ENCODE measurements at places on chromosomes 4 and X.

DNA sequence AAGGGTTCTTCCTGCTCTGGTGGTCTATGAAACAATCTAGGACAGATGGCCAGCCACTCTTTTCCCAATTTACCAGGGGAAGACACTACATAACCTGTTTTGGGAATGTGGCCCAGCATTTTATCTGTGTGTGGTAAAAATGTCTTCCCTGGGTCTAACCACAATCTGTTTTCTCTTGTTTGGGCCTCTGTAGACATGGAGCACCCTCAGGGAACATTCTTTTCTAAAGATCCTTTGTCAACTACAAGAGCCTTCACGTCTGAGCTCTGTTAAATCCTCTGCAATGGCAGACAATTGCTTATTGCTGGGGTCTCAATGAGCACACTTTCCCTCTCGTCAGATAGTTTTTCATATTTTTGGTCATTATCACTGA is 35.5 kb downstream of the PLAC1 start:
- no peak for DNase-seq

GRCh38 chr4:52658641-52659000 is 480 bp downstream of the USP46 start:
- peak; percentile 23 for DNase-seq

DNA sequence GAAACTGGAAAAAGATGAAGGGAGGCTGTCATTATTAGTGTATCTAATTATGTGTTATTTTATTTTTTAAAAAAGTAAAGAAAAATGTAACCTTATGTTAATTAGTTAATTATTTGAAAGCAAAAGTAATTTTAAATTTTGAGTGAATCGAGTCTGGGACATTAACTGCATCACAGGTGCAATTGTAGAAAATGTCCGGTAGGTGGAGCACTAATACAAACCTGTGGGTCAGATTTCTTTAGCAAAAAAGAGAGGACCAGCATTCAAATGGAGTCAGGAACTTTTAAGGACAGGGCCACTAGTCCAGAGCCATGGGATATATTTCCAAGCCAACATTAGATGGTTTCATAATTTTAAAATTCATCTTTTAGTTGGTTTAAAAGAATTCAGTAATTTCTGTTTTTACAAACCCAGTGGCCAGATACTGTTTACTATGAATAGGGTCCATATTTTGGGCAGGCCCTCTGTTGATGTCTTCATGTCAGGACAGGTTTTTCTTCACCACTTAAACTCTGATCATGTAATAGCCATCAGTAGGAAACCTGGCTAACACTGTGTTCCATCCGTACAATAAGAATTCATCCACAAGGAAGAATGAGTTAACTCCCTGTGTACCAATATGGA is 27.2 kb downstream of the BST1 start:
- DNase-seq, result peak; percentile 53

DNA sequence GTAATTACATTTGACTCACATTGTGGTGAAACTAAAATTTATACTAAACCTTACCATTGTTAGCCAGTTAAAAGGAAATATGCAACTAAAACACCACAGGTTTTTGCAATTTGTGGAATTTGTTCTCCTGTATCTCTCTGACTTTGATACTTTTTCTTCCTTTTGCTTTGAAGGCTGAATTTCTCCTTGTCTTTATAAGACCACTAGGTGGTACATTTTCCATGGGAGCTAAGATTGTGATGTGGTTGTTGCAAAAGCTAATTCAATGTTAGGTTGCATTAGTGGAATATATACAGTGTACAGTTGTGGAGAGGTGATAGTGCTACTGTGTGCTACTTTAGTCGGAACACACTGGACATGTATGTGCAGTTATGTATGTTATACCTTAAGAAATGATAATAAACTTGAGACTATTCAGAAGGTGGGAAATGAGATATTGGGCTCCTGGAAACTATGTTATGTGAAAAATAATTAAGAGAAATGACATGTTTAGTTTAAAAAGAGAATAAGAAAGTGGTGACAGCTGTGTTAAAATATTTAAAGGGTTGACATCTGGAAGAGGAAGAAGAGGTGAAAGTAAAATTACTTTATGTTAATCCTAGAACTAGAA is 70.3 kb downstream of the ARL9 start:
- DNase-seq, result peak; percentile 21

- DNase-seq, result no peak
These were observed 562.7 kb downstream of the PPARGC1A start for GRCh38 chr4:23327120-23327519.

GRCh38 chr4:31784558-31784957 is 1064.4 kb downstream of the PCDH7 start:
- no peak for DNase-seq

DNA sequence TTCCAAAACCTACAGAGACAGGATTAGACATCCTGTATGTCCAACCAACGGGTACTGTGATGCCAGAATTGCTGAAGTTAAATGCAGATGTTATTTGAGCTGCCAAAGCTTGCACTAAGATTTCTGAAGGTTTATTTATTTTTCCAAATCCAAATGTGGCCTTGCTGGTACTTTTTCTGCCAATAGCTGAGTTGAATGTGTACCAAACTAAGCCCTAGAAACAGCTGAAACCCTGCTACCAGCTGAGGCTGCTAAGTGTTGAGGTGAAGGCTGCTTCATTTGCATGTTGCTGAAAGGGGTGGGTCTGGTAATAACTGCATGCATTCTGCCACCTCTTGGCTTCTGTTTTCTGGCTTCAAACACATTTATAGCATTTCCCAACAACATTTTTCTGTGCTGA is 366.5 kb downstream of the FAT4 start:
- DNase-seq, result no peak

- no peak for DNase-seq
These were observed 34.4 kb upstream of the ARHGEF6 start for GRCh38 chrX:136814847-136815750.

GRCh38 chrX:11792461-11793421 is 34.7 kb downstream of the MSL3 start:
- DNase-seq, result no peak

DNA sequence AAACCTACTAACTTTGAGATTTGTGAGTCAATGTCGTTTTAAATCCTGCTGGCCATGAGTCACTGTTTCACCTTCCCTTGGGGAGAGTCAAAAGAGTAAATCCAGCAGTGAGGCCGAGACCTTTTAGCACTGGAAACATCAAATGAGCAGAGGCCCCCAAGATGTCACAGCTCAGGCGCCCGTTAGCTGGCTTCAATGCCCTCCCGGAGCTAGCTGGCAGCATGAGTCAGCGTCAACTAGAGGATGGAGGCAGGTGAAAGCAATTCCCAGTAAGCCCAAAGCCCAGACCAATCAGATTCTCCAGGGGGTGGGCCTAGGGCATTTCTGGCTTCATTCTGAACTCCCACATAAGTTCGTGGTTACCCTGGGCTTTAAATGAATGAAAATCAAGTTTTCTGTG is 170.9 kb downstream of the CLCN4 start:
- no peak for DNase-seq

DNA sequence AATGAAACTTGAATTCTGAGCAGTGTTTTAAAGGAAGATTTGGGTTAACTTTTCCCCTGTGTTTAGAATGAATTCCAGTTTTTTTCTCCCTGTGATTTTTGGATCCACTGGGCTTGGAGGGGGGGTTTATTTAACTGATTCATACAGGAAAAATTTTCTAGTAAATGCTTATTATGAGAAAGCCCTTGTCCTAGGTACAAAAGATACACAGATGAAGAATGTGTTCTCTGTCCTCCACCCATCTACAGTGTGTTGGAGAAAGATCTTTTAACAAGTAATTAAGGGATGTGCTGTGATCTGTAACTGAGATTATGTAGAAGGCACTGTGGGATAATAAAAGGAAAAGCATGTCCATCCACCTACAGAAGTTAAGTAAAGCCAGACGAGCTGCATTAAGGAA is 103.9 kb downstream of the STIM2 start:
- no peak for DNase-seq

DNA sequence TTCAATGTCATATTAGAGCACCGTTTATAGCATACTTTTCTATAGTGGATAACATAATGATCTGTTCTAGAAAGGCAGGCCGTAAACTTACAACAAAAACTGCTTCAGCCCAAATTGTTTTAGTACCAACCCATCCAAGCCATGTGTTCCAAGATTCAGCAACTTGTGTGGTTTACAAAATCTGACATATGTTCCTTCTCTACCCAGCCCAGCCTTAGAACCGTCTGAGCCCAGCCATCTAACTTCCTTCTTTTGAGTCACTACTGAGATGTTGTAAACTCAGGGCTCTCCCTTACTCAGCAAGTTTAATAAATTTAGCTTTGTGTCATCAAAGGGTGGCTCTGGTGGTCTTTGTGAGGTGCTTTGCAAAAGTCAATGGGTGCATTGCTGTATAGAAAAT is 32.4 kb upstream of the REPS2 start:
- no peak for DNase-seq

GRCh38 chrX:118153270-118153669 is 36.7 kb upstream of the KLHL13 start:
- DNase-seq, result no peak

All from K562 (cell line).